ENCODE measurements at places on chromosomes 7 and 10.

DNA sequence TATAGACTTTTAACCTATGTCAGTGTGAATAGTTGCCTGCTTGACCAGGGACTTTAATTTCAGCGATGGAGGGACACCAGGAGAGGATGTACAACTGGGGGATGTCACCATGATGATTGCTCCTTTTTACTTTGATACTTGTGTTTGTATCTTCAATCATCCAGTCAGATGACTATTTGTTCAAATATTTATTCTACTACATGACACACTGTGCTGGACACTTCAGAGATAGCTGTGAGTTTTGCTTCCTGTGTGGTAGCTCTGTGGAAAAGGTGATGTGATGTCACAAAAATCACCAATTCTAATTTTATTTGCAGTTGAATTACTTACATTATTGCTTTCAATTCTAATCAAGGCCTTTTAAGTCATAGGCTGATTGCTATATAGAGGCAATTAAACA, 62.7 kb upstream of the CREB5 start:
- no peak for DNase-seq

DNA sequence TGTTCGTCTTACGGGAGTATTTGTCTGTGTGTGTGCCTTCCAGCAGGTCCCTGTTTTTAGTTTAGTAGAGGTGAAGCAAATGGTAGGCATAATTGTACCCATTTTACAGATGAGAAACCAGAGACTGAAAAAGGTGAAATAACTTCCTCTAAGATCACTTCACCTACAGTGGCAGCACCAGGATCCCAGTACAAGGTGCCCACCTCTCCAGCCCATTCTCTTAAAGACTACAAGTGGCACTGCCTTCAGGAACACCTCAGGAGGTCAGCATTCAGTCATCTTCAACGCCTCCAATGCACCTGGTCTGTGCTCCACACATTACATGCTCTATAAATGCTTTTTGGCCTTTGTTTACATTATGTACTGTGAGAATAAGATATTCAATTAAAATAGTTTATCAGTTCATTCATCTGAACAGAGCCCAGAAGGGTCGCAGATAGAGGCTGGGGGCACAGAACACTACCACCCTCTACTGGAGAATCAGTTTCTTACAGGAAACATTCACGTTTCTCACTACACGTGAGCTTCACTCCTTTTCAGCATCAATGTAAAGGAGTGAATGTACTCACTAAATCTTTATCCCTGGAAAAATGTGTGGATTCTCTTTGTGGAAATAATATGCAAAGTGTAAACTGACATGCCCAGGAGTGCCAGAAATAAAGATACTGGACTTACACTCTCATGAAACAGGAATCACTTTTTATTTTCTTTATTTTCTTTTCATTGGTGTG, 45.5 kb upstream of the ABLIM1 start:
- no peak for DNase-seq

DNA sequence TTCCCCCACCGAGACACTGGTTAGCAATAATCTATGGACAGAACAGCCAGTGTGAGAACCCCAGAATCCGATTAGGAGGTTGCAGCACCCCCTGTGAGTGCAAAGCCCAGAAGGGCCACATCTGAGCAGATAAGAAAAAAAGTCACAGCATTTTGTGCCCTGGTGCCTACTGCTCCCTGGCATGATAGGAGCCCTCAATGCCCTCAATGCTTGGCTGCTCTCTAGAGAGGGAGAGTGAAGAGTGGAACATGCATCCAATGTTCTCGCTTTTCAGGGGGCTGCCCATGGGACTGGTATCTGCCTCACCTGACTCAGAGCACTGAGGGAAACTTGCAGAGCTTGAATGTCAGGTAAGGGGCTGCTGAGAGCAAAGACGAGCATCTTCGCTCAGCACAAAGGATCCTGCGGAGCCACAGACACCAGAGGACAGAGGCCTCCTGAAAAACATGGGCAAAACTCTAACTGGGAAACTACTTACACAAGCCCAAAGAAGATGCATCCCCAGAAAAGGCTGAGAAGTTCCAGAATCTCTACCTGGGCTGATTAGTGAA, 98.0 kb upstream of the FAM20C start:
- no peak for DNase-seq

DNA sequence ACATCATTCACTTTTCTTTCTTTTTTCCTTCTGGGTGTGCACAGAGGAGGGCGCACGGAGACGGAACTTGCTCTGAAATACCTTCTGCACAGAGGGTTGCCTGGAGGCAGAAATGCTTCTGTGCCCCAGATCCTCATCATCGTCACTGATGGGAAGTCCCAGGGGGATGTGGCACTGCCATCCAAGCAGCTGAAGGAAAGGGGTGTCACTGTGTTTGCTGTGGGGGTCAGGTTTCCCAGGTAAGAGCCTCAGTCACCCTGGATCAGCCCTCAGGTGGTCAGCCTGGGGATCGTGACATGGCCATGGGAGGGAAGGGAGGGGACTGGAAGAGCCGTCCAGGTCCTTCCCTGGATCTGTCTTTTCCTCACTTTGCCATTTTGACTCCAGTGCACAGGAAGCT, 33.6 kb downstream of the VWA2 start:
- no peak for DNase-seq

- no peak for DNase-seq
Measured at GRCh38 chr7:44854644-44855364, 6.9 kb upstream of the H2AZ2 start.

DNA sequence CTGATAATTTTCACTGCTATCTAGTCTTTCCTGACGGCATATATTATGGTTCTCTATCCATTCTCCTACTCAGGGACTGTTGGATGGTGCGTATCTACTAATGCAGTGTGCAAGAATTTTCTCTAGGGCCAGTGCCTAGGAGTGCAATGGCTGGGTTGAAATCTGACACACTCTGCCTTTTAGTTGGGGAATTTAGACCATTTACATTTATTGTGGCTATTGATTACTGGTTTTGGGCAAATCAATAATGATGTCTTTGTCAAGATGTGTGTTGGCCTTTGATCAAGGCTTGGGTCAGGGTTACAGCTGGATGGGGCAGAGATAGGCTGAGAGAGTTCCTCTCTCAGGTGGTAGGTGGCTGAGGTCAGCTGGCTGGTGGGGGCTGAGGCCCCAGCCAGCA, 21.8 kb downstream of the NPTX2 start:
- DNase-seq = no peak

Measured in pons (tissue), 1 donor.